AG10803 (cell line): ENCODE measurements at places on chromosomes 1 and 21.

DNA sequence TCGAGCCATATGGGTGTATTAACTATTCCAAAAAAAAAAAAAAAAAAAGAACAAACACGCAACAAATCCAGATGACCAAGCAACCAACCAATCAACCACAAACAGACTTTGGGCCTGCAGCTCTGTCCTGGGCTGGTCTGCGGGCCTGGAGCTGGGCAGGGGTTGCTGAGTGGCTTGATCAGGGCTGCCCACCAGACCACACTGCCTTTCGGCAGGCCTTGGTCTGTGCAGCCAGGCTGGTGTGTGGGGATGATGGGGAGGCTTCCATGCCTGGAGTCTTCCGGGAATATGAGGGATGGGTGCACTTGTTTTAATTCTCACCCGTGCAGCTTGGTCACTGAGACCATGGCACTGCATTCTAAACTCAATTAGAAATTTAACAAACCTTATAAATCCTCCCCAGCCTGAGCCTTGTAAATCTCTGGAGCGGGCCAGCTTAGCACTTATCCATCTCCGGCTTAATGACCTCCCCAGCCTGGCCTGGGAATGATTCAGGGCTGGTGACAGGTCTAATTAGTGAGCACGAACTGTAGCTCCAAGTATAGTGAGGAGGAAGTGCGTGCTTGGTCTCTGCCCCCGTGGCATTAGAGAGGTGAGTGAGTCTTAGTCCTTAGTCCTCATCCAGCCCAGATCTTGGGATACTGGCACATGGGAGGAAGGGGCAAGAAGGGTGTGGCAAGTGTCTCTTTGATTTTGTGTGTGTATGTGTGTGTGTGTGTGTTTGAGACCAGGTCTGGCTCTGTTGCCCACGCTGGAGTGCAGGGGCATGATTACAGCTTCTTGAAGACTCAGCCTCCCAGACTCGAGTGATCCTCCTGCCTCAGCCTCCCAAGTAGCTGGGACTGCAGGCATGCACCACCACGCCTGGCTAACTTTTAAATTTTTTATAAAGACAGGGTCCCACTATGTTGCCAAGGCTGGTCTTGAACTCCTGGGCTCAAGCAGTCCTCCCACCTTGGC, 74.6 kb upstream of the CSF3R start:
- DNase-seq, result no peak

- DNase-seq, result no peak
Observed at GRCh38 chr1:148160343-148161052, 8.4 kb upstream of the NBPF11 start.

DNA sequence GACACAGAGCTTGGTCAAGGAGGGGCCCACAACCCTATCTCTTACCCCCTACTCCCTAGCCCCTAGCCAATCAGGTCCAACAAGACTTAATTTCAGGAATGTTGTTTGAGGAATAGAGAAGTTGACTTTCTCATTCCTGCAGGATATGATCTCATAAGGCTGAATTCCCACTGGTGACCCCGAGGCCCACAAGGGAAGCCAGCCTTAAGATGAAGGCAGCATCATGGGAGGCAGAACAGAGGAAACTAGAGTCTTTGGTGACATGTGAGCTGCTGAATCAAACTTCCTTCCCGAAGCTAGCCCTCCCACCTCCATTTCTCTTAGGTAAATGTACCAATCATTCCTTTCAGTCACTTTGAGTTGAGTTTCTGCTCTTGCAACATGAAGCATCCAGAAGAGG, 9.1 kb upstream of the PDIK1L start:
- DNase-seq, result no peak

DNA sequence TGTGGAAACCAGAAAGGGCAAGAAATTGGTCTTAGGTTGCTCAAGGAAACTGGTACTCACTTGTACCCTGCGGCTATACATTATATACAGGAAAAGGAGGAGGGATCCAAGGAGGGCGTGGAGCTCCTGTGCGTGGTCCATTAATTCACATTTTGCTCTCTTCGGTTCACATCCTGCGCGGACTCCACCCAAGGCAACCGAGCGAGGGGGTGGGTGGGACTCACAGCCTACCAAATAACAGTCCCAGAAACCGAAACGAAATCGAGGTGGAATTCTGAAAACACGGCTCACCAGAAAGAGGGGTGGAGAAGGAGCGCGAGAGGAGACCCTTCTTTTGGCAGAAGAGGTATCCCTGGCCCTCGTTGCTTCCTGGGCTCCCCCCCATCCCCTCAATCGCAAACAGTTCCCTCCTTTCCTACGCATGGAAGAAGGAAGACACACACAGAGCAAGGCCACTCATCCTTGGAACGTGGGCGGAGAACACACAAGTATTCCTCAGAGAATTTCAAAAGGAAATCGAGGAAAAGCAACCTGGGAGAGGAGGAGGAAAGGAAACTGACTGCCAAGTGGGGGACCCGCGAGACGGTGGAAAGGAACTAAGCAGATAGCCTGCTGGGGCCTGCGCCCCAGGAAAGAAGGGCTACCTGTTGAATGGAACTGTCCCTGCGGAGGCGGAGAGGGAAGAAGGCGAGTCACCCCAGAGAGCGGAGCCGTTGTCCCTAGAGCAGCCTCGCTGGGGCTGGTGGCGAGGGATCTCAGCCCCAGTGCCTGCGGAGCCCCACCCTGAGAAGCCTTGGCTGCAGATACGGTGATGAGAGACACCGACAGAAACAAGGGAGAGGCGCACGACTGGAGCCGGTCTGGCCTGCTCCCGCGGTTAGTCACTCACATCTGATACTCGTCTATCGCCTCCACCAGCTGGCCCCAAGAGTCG, 705 bp downstream of the AIDA start:
- DNase-seq, result peak; percentile 63

GRCh38 chr21:34061983-34062382, 11.4 kb upstream of the MRPS6 start:
- no peak for DNase-seq

DNA sequence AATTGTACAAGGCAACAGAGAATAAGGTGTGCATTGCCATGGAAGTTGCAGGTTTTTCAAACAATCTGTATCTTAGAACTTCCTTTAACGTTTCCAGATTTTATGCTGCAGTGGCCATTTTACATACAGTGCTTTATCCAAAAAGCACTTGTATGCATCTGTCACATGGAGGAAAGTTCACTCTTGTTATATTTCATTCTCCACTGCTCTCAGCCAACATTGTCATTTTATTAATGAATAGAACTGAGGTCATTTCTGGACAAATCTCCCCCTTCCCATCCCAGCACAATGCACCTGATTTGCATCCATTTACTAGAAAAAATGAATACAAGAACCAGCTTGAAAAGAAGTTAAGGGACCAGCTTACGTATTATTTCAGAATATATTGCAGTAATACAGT, 342.0 kb downstream of the USP25 start:
- no peak for DNase-seq

- DNase-seq, result no peak
Observed at GRCh38 chr1:168960595-168960994, 145.9 kb upstream of the ATP1B1 start.

DNA sequence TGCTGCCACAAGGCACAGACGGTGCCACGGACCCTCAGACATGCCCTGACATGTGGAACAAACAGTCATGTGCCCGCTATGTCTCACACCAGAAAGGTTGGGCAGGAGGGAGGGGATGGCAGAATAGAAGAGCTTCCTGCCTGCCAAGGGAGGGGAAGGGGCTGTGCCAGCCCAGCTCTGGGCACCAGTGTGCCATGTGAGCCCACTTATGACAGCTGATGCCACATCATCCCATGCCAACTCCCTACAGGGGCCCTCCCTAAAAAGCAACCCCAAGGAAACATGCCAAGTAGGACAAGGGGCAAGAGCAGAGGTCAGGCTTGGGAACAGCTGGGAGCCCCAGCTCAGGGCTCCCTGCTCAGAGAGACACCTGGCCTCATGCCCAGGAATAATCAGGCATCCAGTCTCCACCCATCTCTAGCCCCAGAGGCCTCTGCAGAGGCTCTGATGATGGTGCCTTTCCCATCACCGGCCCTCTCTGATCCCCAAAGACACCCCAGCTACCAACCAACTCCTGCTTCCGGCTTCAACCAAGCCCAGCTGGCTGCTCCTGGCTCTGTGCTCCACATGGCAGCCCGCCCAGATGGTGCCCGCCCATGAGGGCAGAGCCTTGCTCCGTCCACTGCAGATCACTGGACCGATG, 10.3 kb downstream of the ADGRB2 start:
- peak; percentile 35 for DNase-seq

DNA sequence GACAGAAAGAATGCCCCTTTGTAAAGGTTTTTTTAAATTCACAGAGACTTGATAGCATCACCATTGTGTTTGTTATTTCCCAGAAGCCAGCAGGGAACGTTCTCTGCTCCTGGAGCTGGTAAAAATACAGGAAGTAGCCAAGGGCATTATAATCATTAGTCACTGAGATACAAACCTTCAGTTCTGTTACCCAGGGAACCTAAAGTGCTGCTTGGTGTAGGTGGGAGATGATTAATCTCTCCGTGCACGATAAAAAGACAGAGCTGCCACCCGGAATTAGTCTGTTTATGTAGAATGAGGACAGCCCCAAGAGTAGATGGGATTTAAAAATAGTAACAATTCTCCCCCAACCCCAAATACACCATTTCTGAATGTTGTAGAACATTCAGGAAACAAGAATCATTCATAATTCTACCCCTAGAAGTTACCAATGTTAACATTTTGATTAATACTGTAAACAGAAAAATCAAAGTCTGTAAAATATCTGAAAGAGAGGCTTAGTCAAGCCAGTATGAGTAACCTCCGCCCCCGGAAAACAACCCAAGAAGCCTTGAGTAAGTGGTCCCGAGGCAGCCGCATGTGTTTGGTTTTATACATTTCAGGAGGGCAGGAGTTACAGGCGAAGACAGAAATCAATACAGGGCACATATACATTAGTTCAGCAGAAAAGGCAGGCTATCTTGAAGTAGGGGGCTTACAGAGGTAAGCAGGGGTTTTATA, 45.3 kb upstream of the CTBS start:
- DNase-seq, result peak; percentile 60

GRCh38 chr1:169795687-169796086, 980 bp upstream of the METTL18 start:
- no peak for DNase-seq

DNA sequence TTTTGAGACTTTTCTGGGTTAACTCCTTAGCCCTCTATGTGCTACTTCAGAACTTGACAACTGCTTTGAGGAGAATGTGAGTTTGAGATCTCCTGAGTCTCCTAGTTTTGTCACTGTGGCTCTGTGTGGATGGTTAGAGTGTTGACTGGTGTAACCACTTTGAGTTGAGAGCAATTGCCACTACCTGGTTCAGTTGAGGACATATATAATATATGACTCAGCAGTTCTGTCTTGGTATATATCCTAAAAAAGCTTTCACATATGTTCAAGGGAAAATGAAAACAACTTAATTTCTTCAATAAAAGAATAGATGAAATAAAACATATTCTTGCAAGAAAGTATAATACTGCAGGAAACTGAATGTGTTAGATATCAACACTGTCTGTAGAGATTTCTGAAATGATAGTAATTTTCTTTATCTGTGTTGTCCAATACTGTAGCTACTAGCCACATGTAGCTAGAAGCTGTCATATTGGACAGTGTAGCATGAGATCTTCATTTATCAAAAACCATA, 96.7 kb upstream of the QSOX1 start:
- DNase-seq, result no peak

GRCh38 chr1:163697137-163697536, 375.4 kb downstream of the NUF2 start:
- DNase-seq, result no peak

- no peak for DNase-seq
Observed at GRCh38 chr21:38986806-38987632, 181.3 kb downstream of the ETS2 start.

DNA sequence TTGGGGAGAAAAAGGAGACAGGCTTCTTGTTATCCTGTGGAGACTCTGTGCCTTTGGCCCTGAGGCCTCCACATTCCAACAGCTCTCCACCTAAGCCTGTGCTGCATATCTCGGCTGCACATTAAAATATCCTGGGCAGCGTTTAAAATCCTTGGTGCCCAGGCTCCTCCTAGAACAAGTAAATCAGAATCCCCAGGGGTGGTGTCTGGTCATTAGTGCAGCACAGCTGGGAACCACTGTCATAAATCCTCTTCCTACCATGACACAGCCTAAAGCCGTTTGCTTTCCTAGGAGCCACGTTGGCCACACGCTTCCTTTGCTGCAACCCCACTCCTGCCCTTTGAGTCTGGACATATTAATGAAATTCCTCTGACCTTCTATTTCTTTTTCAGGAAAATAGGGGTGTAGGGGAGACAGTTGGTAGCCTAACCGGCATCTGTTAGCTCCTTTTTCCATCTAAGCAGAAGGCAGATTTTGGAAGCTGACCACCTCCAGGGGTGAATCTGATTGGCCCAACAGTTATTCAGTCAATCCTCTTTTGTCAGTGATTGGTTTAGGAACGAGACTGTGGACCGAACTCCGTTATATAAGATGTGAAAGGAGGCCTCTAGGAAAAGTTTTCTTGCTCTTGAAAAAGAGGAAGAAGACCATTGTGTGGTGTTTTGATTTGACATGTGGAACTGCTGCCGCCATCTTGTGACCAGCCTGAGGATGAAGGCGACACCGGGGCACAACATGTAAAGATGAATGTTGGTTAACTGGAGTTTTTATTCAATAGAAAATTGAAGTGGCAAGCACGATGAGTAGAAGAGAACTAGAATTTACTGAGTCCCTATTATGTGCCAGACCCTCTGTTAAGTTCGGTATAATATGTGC, 41.9 kb downstream of the JUN start:
- peak; percentile 36 for DNase-seq

- DNase-seq, result no peak
Observed at GRCh38 chr1:61782771-61783170, 40.5 kb downstream of the PATJ start.

DNA sequence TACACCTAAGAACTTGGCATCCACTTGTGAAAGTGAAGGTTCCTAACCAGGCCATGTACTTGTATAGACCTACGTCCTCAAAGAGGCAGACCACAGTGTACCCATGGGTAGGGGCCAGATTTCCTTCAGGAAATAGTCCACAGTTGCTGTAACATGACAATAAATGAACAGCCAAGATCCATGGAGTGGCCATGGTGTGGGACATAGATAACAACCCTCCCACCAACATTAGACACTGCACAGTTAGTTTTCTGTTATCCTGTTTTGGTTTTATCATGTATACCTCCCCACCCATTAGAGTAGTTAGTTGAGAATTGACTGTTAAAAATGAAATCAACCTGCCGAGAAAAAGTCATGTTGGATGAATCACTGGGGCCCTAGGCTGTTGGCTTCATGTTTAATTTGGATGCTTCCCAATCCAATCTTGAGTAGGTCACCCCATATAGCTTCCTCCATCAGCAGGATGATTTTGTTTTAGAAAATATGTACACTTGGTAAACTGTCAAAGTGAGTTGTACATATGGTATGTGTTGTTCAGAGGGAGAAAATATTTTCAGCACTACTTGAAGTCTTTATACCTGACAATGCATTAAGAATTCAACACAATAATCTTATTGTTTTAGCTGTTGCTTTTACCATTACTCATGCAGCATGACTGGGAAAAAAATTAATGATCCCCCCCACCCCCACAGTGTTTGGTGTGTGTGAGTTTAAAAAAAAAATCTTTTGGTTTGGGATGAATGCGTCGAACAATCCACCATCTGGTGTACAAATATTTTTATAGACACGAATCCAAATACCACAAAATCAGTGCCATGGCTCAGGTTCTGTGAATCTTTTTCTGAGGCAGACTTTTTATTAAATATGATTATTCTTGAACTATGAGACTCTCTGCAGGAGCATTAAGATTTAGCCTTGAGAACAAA, 88.3 kb upstream of the ARHGAP29 start:
- peak; percentile 100 for DNase-seq

GRCh38 chr1:243916160-243916559, 66.1 kb upstream of the AKT3 start:
- no peak for DNase-seq

- no peak for DNase-seq
Observed at GRCh38 chr1:208597571-208597970, 353.4 kb upstream of the PLXNA2 start.

GRCh38 chr1:243924188-243924587, 74.1 kb upstream of the AKT3 start:
- DNase-seq, result peak; percentile 81
